Adrenal gland (tissue), 19 donors: ENCODE measurements at places on chromosomes 6 and 20. TPM values are rescaled to one million over a fixed set of nuclear protein-coding genes. Genes with fewer than 3 reads are reported as not detected.
A peak's percentile ranks its signal among the peaks of the same experiment; 100 is the strongest.

DEF6 gene
- total RNA-seq, result 8.3 TPM

POU5F1 gene
- total RNA-seq, result 2.8 TPM

GRCh38 chr6:167750956-167751358 is 75.8 kb upstream of the AFDN start:
- DNase-seq, result peak; percentile 71
- H3K27me3 ChIP-seq, result no peaks in the 10 kb centered on the region
- no peaks in the 10 kb centered on the region for H3K36me3 ChIP-seq
- H3K4me1 ChIP-seq, result no peaks in the 10 kb centered on the region
- no peak overlapping the region for H3K27ac ChIP-seq
- no peak overlapping the region for H3K4me3 ChIP-seq

GRCh38 chr20:24531631-24532419 is 62.4 kb downstream of the SYNDIG1 start:
- no peak overlapping the region for H3K4me3 ChIP-seq
- no peaks in the 10 kb centered on the region for H3K27me3 ChIP-seq
- H3K36me3 ChIP-seq, result no peaks in the 10 kb centered on the region

DNA sequence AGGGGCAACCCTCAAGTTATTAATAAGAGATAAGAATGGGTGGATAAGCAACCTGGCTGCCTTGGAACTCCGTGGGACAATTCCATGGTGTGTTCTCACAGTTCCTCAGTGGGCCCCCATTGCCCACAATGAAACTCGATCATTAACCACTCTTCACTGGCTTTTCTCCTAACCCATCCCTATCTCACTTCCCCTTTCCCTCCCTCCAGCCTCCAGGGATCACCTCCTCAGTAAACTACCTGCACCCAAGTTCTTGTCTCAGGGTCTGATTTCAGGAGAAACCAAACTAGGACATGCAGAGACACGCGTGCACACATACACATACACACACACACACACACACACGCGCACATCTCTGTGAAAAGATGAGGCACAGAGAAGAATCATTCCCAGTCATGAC is 37.7 kb upstream of the FOXP4 start:
- peaks cover 9% of the 10 kb centered on the region for H3K27me3 ChIP-seq
- H3K4me3 ChIP-seq, result no peak overlapping the region
- H3K36me3 ChIP-seq, result no peaks in the 10 kb centered on the region
- no peak overlapping the region for H3K27ac ChIP-seq
- H3K4me1 ChIP-seq, result no peaks in the 10 kb centered on the region

DNA sequence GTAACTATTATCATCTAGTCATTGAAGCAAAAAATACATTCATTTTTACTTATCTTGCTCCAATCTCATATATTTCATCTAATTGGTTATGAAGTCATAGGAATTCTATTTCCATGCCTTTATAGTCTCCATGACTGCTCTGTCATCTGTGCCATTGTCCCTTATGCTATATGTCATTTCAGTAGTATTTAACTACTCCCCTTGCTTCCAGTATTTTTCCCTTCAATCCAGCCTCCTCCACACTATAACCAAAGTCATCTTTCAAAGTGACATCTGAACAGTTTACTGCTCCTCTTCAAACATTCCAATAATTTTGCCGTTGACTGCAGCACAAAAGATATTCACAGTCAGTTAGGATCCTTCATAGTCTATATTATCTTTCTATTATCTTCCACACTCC is 216.6 kb upstream of the HS3ST5 start:
- no peaks in the 10 kb centered on the region for H3K36me3 ChIP-seq
- H3K27ac ChIP-seq, result no peak overlapping the region
- no peak overlapping the region for H3K4me3 ChIP-seq
- no peaks in the 10 kb centered on the region for H3K4me1 ChIP-seq
- no peaks in the 10 kb centered on the region for H3K27me3 ChIP-seq

DNA sequence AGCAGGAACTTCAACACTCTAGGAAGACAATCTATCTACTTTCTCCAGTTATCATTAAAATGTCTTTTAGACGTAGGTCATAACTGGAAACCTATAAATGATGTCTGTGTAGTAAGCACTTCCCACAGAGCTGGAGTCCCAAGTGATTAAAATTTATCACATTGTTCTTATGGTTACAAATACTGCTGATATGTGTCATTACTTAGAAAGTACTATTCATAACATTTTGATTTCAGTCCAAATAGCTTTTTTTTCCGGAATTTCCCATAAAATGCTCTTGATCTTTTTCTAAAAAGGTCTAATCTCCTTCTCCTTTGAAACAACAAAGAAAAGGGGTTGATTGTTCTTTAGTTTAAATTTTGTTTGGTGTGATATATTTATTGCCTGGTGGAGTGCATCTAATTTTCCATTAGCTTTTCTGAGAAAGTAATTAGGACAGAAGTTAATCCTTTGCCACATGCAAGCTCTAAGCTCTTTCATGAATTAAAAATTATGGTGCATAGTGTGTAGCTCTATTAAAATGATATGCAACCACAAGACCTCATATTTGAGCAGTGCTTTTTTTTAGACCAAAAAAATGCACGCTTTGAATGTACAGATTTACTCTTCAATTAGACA is 132.7 kb upstream of the TCF21 start:
- no peaks in the 10 kb centered on the region for H3K36me3 ChIP-seq
- H3K27ac ChIP-seq, result no peak overlapping the region
- no peak for DNase-seq
